ENCODE measurements at places on chromosomes 5 and 9.

- DNase-seq, result no peak
These were observed at the start of gene GLRX for GRCh38 chr5:95822542-95823181. GLRX (minus strand) TSS chr5:95822726; CDS start chr5:95822662, 64 bp downstream.

- no peak for DNase-seq
These were observed 9.2 kb upstream of the SHOC1 start for GRCh38 chr9:111803924-111804323.

DNA sequence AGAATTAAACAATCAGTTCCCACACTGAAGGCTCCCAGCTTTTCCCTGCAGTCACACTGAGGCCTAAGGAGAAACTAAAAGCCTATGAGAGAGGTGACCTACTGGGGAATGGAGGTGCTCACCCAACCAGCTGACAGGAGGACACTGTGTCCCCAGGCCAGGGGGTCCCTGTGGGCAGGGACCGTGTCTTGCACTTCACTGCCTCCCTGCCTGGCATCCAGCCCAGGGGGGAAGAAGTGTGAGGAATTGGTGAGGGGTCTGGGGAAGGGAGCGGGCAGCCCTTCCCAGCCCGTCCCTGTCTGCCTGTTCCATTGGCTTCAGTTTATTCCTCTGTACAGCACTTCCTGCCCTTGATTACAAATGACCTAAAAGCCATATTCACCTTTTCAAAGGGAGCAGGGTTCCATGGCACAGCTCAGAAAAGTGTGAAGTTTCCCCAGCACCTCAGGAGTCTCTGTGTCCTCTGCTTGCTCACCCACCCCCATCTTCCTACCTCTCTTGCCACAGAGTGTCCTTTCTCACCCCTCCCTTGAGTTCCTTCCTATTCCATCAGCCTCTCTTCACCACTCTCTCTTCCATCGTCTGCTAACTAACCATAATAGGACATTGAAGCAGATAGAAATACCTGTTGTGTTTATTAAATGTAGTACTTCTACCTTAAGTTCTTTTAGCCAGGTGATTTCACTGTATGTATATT, 12.9 kb downstream of the OTULINL start:
- no peak for DNase-seq

DNA sequence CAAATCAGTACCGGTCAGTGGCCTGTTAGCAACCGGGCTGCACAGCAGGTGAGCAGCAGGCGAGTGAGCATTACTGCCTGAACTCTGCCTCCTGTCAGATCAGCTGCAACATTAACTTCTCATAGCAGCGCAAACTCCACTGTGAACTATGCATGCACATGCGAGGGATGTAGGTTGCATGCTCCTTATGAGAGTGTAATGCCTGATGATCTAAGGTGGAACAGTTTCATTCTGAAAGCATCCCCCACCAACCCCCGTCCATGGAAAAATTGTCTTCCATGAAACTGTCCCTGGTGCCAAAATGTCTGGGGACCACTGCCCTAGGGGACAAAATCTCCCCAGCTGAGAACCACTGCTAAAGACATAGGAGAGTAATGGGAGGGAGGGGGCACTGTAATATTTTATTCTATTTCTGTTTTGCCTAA, 51.1 kb downstream of the P4HA2 start:
- DNase-seq, result no peak

DNA sequence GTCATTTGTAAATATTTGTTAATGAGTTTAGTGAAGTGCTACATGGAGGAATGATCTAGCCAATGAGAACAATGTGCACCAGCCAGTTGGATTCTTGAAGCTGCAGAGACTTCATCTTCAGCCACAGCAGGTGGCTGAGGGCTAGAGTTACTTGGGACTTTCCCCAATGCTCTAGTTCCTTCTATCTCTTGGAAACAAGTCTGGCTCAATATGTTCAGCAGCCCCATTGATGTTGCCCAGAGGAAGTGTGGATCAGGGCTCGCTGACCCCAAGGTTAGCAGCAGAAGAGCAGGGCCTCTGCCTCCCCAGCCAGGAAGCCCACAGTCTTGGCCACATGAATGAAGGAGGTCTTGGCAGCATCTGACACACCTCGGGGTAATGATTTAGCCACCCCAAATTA, 117.5 kb downstream of the SLC1A3 start:
- DNase-seq, result no peak

GRCh38 chr5:5270958-5271785, 131.0 kb downstream of the ADAMTS16 start:
- no peak for DNase-seq

- no peak for DNase-seq
These were observed 868.1 kb upstream of the CDH9 start for GRCh38 chr5:27906481-27906880.

DNA sequence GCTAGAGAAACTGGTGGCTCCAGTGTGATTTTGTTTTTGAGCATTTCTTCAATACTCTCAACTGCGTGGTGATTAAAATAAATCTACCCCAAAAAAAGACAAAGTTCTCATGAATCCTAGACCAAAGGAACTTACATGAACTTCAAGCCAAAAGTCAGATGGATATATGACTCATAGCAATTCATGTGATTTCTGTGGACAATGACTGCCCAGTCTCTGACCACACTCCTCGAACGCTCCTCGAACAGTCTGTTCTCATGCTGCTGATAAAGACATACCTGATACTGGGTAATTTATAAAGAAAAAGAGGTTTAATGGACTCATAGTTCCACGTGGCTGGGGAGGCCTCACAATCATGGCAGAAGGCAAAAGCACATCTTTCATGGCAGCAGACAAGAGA, 46.4 kb upstream of the CEP78 start:
- no peak for DNase-seq

- no peak for DNase-seq
These were observed 125.4 kb upstream of the ANKH start for GRCh38 chr5:14996997-14997396.

DNA sequence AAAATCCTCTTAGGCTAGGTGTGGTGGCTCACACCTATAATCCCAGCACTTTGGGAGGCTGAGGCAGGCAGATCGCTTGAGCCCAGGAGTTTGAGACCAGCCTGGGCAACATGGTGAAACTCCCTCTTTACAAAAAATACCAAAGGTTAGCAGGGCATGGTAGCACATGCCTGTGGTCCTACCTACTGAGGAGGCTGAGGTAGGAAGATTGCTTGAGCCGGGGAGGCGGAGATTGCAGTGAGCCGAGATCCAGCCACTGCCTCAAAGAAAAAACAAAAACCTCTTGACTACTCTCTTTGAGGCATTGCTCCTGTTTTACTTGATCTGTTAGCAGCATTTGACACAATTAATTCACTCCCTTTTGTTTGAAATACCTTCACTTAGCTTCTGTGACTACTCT, 20.7 kb downstream of the KIF2A start:
- no peak for DNase-seq

- no peak for DNase-seq
These were observed 450.8 kb upstream of the TLE4 start for GRCh38 chr9:79120941-79121340.

- DNase-seq, result no peak
These were observed 34.5 kb upstream of the RASA1 start for GRCh38 chr5:87233143-87233542.

- DNase-seq, result no peak
These were observed 686.7 kb downstream of the ISL1 start for GRCh38 chr5:52069997-52070396.

DNA sequence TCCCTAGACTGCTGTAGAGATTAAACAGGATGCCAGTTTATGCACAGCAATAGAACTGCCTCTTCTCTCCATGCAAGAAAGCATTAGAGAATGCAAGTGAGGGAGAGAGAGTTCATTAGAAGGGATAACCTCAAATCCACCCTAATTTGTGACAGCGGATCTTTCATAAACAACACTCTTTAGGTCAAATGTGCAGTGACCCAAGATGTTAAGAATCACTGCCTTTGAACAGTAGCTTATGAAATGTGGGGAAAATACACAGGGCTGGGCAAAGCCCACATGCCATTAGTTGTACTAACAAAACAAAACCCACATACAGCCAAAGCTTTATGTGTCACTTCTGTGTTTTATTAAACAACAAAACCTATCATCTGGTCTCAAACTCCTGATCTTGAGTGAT, 36.2 kb upstream of the POU4F3 start:
- DNase-seq, result no peak

DNA sequence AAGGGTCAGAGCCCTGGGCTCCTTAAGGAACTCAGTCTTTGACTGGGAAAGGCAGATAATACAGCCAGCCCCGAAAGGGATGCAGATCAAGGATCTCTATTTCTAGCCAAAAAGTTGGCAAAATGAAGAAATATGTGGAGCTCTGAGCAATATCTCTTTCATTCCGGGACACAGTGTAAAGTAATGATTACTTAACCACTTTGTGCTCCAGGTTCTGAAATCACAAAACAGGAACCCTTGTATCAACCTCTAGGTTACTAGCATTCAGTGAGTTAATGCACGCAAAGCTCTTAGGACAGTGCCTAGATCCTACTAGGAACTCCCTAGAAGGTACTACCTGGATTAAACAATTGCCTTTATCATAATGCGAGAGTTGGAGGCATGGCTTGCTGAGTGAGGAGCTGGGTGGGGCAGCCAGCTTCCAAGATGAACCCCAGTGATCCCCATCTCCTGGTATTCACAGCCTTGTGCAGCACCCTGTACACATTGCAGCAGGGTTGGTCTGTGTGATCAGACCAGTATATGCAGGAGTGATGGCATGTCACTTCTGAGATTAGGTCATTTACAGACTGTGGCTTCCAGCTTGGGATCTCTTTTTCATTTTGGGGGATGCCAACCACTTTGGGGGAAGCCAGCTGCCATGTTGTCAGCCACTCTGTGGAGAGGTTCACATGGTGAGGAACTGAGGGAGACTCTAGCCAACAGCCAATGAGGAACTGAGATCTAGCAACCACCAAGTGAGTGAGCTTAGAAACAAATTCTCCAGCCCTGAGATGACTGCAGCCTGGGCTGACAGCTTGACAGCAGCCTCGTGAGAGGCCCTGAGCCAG, 103.1 kb upstream of the SLC44A1 start:
- no peak for DNase-seq

GRCh38 chr9:94677929-94678328, 38.6 kb upstream of the FBP1 start:
- DNase-seq, result no peak

- DNase-seq, result no peak
These were observed 1106.4 kb downstream of the CDH18 start for GRCh38 chr5:18881615-18882014.

DNA sequence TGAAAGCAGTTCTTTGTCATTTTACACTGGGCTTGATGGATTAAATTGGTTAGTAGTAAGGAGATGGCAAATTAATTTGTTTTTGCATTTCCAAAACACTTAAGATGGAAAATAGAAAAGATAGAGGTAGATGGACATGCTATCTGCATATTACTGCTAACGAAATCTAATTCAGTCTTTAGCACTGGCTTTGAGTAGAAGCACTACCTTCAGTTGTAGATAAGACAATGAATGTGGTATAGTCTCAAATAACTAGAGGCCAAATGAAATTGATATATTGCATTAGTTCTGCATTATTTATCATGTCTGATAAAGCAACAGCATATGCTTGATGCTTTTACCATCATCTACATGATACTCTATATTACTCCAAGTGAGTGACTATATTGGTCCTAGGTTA, 33.4 kb downstream of the KIAA1958 start:
- DNase-seq, result no peak
